Smooth muscle cell of trachea (primary cell): ENCODE measurements at places on chromosomes 7 and 10. TPM values are rescaled to one million over a fixed set of nuclear protein-coding genes. Genes with fewer than 3 reads are reported as not detected.

NYAP1 gene
- 1.3 and 3.5 TPM in 2 replicates for total RNA-seq

COL28A1 gene
- 0.58 TPM in 1 of 2 replicates, not detected in the other for total RNA-seq

PAPOLB gene
- total RNA-seq, result under 0.01 and 0.15 TPM in 2 replicates

SPDYE16 gene
- 0.33 and 0.44 TPM in 2 replicates for total RNA-seq

TLX1 gene
- total RNA-seq, result not detected in 2 replicates

TBX20 gene
- not detected in 2 replicates for total RNA-seq

FOXP2 gene
- 10.9 and 11.9 TPM in 2 replicates for total RNA-seq

NDUFA5 gene
- 21.5 and 46.3 TPM in 2 replicates for total RNA-seq
